GM12878 (cell line): ENCODE measurements at places on chromosomes 3 and 15.

- DNase-seq: no peak
Observed at GRCh38 chr15:65833501-65834205, 35.6 kb upstream of the RAB11A start.

DNA sequence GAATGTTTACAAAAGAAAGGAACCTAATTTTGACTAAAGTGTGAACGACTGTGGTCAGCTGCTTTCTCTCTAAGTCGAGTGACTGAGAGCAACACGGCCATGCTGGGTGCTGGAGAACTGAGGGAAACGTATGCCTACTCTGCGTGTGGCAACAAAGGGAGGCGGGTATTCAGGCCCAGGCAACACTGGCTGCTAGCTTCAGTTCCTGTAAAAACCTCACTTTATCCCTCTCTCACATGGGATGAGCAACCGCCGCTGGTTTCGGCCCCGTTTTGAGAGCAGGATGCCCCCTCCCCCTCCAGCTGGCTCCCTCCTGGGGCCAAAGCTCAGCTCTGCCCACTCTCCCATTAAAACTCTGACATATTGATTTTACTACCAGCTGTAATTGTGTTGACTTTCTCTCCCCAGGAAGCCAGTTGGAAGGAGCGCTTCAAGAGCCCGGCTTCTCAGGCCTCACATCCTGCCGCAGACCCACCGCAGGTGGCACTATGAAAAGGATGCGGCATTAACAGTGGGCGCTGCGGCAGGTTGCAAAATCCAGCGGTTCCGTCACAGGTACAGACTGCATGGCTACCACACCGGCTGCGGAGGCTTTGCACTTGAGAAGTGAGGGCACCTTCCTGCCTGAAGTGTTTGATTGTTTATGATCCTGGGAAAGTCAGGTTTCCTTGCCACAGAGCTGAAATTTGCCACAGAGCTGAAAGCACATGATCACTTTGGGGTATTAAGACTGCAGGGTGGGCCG is 12.7 kb downstream of the PLXND1 start:
- no peak for DNase-seq

DNA sequence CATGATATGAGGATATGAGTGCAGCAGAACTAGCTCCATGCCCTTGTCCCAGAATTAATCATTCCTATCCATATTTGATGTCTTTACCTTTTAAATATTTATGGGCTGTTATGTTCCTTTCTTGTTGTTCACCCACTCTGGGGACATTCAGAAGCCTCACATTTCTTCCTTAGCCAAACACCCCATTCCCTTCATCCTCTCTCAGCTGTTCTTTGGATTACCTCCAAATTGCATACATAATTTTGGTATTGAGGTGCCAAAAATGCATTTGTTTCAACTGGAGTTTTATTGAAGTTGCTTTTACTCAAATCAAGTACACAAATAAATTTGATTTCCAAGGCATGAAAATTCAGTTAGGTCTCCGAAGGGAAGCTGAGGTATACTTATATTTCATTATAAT is 51.4 kb downstream of the CHL1 start:
- DNase-seq: no peak

GRCh38 chr3:170012683-170013400 is 25.0 kb upstream of the GPR160 start:
- no peak for DNase-seq

DNA sequence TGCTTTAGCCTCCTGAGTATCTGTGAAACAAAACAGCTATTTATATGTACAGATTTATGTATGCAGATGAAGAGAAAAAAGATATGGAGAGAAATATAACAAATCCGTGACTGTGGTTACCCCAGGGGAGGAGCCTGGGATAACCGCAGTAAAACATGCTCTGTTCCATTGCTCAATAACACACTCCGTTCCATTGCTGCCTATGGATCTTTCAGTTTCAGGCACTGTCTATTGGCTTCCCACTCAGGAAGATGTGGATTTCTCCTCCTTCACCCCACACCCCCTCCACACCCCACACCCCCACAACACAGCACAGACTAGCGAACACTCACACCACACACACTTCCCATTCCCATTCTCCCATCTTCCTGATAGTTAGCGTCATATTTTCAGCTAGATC is 47.9 kb downstream of the CDCP1 start:
- DNase-seq: no peak

DNA sequence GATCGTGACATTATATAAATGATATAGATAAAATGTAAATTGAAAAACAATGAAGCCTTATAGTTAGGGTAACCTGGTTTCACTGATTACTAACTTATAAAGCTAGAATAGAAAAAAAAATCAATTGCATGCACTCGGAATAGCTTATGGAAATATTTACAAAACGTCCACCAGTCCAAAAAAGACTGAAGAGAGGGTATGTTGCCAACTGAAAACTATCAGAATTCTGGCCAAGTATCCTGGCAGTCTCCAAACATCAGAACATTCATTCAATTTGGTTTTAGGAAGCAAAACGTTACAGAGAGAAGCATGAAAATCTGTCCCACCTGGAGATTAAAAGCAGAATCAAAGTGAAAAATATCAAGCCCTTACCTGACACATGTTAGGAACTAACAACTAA is 892.4 kb downstream of the ROBO1 start:
- no peak for DNase-seq

DNA sequence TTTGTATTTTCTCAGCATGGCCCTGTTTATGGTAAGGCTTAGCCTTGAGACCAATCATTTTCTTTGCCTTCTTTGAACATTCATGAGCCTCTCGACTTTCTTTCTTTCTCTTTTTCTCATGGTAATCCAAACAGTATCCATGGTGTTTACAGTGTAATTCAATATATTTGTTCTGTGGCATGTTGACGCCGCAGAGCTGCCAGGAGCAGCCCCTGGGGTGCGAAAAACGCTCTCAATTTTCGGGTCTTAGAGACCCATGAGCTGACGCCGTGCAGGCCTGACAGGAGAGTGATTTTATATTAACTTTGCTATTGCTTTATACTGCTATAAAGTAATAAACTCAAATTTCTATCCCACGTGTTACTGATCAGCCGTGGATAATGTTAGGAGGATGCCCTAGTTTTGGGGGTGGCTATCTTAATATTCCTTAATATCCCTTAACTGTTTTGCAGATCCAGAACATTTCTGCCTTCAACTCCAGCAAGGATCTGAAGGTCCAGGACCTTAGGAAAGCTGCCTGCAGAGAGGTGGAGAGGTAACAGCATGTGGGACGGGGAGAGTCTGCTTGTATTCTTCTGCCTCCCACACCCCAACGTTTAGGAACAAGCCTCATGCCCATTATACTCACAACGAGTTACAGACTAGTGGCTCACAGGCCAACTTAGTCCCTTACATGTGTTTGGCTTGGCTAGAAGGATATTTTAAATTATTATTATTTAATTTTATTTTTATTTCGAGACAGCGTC is 29.3 kb upstream of the MYO1E start:
- no peak for DNase-seq

GRCh38 chr15:70604666-70605315 is 158.6 kb downstream of the UACA start:
- DNase-seq: no peak

DNA sequence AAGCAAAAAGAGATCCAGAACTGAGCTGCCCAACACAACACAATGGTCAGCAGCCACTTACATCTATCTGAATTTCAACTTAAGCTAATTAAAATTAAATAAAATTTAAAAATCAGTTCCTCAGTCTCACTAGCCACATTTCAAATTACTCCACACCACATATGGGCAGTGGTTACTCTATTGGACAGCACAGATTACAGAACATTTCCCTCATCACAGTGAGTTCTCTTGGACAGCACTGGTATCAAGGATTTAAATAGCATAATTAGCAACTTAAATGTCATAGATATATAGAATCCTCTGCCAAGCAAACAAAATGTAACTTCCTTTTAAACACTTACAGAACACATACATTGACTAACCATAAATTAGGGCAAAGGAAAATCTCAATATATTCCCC is 64.4 kb downstream of the KBTBD12 start:
- no peak for DNase-seq

GRCh38 chr15:68130851-68131250 is 74.3 kb downstream of the CALML4 start:
- DNase-seq: no peak

GRCh38 chr15:29086001-29086400 is 183.6 kb downstream of the NSMCE3 start:
- DNase-seq: no peak

DNA sequence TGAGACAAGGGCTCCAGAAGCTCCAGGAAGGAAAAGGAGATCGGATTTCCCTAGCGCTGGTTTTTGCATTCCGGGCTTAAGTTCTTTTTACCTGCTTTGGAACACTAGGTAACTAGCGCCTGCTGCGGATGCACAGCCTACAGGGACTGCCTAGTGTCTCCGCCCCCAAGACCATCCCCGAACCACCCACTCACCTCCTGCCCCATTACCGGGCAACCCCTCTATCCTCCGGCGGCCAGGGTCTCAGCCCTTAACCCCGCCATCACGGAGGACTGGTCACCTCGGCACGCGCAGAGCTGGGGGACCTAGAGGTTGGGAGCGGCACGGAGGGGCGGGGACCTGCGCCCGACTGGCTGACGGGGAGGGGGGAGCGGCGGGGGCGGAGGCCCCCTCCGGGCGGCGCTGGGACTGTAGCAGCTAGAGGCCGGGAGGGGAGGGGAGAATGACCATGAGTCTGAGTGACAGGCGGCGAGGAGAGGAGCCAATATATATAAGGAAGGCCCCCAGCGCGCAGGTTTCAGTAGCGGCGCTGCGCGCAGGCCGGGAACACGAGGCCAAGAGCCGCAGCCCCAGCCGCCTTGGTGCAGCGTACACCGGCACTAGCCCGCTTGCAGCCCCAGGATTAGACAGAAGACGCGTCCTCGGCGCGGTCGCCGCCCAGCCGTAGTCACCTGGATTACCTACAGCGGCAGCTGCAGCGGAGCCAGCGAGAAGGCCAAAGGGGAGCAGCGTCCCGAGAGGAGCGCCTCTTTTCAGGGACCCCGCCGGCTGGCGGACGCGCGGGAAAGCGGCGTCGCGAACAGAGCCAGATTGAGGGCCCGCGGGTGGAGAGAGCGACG is at the start of gene DLL4:
TSS of gene DLL4 (plus strand) at position 520 of the 839 bp plus-strand sequence. CDS start 329 bp downstream, outside the sequence.
- DNase-seq: no peak

GRCh38 chr15:40087068-40087810 is 21.4 kb downstream of the BMF start:
- no peak for DNase-seq

DNA sequence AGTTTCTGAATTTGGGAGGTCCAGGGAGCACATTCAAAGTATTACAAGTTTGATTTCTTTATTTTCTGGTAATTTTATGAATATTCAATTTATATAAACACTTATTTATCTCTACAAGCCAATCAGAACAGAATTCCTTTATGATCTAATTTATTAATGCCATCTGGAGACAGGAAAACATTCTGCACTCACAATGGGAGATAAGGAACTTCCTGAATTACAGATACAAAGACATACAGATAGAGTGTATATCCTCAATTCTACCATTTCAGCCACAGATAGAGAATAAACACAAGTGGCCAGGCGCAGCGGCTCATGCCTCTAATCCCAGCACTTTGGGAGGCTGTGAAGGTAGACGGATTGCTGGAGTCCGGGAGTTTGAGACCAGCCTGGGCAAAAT is 86.0 kb downstream of the IQCH start:
- no peak for DNase-seq

DNA sequence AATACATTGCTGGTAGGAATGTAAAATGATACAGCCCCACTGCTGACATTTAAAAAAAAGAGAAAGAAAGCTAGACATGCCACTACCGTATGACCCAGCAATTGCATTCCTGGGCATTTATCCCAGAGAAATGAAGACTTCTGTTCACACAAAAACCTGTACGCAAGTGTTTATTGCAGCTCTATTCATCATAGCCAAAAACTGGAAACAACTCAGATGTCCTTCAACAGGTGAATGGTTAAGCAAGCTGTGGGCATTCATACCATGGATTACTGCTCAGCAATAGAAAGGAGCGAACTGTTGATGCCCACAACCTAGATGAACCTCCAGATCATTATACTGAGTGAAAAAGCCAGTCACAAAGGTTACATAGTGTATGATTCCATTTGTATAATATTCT is 132.5 kb downstream of the MAP2K5 start:
- DNase-seq: no peak

GRCh38 chr3:194081826-194082225 is 54.1 kb upstream of the HES1 start:
- DNase-seq: no peak

DNA sequence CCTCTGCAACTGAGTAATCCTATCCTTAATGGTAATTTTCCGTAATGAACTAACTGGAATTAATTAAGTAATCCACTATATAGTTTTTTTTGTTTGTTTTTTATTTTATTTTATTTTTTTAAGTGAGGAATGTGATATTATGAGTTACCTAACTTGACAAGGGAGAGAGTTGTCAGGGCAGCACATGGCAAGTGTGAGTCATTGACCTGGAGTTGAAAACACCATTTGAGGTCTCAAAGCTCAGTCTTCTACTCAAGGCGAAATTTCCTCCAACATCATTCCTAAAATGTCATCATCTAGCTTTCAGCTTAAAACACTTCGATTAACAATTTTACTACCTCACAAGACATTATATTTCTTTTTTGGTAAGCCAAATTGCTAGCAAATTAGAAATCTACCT is 87.8 kb downstream of the NECTIN3 start:
- no peak for DNase-seq

DNA sequence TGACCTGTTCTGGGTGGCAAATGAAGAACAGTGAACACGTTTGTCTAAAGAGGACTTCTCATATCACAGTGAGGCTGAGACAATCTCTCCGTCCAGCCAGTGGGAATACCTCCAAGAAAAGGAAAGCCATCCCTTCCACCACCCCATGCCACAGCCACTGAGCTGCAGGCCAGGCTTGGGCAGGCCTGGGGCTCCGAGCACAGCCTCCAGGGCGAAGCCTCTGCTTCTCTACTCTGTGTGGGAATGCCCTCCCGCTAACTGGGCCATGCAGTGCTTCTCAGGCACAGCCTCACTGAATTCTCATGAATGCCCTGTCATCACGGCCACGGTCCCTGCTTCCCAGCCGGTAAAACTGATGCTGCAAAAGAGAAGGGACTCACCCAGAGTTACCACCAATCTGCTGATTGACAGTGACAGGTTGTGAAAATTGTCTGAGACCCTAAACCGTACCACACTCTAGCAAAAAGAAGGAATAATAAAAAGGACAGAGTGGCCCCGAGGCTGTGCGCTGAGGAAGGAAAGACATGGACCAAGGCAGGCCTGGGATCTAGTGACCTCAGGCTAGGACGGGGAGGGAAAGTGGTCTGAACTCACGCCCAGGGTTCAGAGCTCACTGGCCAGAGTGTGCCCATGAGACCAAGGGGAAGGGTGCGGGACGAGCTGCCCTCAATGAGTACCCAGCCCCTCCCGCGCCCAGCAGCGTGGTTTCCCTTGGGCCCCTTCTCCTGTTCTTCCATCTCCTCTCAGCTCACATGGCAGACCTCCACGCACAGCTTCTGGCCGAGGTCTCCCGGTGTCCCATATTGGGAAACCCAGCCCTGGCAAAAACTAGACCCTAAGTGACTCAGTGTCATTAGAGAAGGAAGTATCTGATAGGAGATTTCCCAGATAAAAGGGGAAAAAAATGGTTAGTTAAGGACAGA is 52.8 kb downstream of the DHX30 start:
- DNase-seq: no peak

DNA sequence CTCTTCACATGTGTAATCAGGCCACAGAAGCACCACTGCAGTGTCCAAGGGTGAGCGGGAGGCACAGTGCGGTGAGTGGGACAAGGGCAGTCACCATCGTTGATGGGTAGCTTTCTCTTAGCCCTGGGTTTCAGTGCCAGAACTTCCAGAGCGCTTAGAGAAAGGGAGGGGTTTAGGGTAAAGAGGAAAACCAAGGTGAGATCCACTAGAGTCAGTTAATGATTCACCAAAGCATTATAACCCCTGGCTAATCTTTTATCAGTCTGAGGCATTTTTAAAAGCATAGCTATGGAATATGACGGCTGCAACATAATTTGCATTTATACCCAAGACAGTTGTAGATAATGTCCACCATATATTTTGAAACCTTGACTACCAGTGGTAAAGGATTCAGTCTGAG is 94.8 kb downstream of the SHQ1 start:
- no peak for DNase-seq
